ENCODE measurements at places on chromosomes 2 and 18.

DNA sequence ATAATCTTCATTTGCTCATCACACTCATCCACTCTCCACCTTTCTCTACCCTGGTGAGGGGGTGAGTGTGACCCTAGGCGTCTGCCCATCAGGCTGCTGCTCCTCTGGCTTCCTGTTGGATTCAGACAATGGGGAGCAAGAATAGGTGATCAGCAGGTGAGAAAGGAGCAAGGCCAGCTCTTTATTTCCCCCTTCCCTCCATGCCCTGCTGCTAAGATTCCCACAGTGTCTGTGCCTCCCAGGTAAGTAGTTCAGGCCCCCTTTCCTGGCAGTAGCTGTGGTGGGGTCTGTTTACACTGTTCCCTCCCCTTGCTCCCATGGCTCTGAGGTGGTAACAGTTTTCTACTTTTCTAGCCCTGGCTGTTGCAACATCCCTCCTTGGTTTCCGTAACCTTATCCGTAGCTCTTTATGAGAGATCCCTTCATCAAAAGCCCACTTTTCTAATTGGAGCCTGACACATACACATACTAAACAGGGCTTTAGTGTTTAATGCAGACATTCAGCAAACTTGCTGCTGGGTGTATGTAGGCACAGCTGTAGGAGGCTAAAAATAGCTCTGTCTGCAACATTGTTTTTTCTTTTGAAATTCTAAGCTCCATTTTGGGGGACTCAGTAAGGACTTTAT lies 27.5 kb downstream of the MAP2 start:
- DNase-seq = no peak

- DNase-seq = no peak
Measured at GRCh38 chr2:189542145-189542882, 38.3 kb downstream of the SLC40A1 start.

GRCh38 chr18:62651276-62652056 lies 63.9 kb upstream of the PHLPP1 start:
- DNase-seq = no peak

DNA sequence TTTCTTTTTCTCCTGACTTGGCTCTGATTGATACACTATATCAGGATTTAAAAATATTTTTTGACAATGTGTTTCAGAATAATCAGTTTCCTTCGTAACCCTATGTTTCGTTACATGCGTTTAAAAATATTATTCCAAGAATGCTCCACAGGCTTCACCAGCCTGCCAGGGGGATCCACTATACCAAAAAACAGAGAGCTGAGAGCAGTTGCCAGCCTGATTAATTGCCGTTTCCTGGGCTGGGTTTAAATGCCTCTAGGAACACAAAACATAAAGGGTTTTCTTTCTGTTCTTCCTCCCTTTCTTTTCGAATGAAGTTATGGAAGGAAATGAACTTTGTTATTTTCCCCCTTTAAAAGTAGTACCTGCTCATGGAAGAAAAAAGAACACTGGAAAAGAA lies 47.9 kb downstream of the LRRFIP1 start:
- DNase-seq = no peak

DNA sequence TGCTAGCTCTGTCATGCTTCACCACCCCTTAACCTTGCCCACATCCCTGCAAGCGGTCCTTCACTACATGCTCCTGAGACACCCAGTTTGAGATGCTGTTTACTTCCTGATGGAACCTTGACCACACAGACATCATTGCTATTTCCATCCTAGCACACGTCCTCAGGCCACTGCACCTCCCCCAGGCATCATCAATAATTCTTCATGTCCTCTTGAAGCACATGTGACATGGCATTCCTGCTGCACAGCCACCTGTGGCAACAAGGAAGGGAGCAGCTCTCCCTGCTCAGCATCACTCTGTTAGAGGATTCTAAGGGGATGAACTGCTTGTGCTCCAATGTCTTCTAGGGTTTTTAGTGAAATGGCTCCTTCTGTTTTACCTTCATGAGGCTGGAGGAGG lies 26.1 kb upstream of the ST3GAL5 start:
- DNase-seq = no peak

- no peak for DNase-seq
Measured at GRCh38 chr2:37984589-37984988, 59.5 kb downstream of the RMDN2 start.

- DNase-seq = no peak
Measured at GRCh38 chr2:111523009-111523408, 361.0 kb downstream of the ANAPC1 start.

- no peak for DNase-seq
Measured at GRCh38 chr2:41779888-41780287, 267.9 kb upstream of the PKDCC start.

- DNase-seq = no peak
Measured at GRCh38 chr2:68776124-68776523, 41.5 kb downstream of the ARHGAP25 start.

GRCh38 chr2:228245601-228246000 lies 64.1 kb upstream of the SPHKAP start:
- DNase-seq = no peak

Data from cortex of kidney (tissue), 1 donor.